BE2C (cell line): ENCODE measurements at places on chromosomes 16 and 17.

- DNase-seq: peak; percentile 66
Observed at GRCh38 chr17:78144736-78145641, 1.2 kb upstream of the C17orf99 start.

- DNase-seq: no peak
Observed at GRCh38 chr17:14198575-14198974, 38.1 kb downstream of the CDRT15 start.

GRCh38 chr17:65956814-65957213 lies 235.1 kb downstream of the CEP112 start:
- no peak for DNase-seq

- DNase-seq: peak; percentile 79
Observed at GRCh38 chr16:70454222-70455034, at the start of gene FCSK. FCSK (plus strand) TSS chr16:70454595; CDS start chr16:70463191, 8,596 bp downstream.

DNA sequence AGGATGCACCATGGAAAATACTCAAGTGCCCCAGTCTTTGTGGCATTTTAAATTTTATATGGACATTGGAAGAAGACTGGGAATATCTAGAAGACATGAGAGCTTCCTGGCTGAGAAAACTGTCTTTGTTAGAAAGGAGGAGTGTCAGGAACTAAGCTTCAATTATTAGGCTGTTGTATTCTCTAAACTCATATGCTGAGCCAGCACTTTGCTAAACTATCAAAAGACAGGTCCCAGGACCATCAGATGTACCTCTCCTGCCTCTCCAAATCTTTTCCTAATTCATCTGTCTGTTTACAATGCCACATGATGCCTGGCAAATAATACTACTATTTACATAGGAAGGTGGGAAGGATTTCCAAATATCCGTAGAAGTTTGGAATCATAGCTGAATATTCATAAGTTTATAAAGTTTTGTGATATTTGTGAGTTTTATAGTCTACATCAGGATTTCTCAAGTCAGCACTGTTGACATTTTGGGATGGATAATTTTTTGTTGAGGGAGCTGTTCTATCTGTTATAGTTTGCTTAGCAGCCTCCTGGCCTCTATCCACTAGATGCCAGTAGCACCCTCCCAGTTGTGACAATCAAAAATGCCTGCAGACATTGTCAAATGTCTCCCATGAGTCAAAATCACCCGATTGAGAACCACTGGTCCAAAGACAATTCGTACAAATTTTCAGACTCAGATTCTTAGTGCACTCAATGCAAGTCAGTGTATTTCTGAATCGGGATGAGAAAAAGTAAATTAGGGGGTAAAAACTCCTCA lies 61.2 kb upstream of the NETO2 start:
- no peak for DNase-seq

DNA sequence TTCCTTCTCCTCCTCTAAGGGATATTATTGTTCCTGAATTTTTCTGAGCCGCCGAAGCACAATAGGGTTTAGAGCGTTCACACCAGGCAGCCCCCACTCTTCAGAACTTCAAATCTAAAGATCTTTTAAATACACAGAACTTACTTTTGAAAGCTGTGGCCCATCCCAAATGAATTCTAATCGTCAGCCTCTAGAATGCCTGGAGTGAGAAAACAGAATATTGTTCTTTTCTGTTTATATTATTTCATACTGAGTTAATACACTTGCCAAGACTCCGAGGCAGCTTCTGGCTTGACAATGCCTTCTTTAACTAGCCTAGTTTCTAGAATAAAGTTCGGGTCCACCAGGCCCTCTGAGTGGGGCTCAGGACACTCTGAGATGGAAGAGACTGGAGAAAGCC lies 405.6 kb downstream of the WWOX start:
- no peak for DNase-seq

DNA sequence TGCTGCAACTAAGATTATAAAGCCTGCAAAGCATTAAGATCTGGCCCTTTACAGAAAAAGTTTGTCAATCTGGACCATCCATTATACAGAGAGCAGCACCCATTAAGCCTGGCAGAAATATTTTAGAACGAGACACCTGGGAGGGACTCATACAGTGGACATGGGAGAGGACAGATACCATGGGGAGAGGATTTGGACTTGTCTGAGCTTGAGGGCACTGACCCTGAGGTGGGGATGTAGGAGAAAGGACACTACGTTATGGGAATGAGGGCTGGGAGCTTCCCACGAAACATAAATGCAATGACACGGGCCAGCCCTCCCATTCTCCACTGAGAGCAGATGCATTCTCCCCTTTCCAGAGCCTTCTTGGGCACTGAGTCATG lies 6.2 kb downstream of the RUSF1 start:
- no peak for DNase-seq

- no peak for DNase-seq
Observed at GRCh38 chr17:27608328-27609230, 22.4 kb upstream of the LGALS9 start.

DNA sequence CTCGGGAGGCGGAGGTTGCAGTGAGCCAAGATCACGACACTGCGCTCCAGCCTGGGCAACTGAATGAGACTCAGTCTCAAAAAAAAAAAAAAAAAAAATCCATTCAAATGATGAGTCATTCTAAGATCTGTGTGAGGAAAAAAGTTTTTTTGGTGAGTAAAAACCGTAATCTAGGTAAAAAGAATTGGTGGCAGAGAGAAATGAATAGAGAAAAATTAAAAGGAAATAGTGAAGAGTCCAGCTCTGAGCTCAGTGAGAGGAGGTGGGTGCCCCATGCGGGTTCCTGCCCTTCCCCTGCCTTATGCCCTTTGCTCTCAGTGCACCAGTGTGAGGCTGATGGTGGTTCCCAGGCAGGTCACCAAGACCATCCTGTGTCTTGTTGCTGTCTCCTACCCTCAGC lies 20.9 kb downstream of the GAN start:
- DNase-seq: no peak

- no peak for DNase-seq
Observed at GRCh38 chr17:65742403-65743307, 181.2 kb upstream of the AXIN2 start.

GRCh38 chr16:86396422-86396821 lies 113.9 kb upstream of the FOXF1 start:
- peak; percentile 26 for DNase-seq

- DNase-seq: no peak
Observed at GRCh38 chr17:51445946-51446345, 185.6 kb downstream of the UTP18 start.

DNA sequence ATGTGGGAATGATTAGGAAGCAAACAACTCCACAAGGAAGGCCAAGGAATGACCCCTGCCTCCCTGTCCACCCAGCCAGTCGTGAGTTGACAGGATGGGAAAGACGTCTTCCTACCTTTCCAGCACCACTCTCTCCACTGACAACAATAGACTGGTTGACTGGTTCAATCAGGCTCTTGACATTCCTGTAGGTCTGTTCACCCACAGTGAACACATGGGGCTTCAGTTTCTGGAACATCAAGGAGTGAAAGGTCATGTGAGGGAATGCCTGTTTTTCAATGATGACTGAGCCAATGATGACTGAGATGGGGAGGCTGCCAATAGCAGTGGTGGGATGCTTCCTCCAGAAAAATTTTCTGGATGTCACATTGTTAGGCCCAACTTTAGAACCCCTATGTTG lies 9.6 kb downstream of the MYO19 start:
- DNase-seq: no peak

GRCh38 chr16:54253118-54253517 lies 33.5 kb downstream of the IRX3 start:
- DNase-seq: no peak

DNA sequence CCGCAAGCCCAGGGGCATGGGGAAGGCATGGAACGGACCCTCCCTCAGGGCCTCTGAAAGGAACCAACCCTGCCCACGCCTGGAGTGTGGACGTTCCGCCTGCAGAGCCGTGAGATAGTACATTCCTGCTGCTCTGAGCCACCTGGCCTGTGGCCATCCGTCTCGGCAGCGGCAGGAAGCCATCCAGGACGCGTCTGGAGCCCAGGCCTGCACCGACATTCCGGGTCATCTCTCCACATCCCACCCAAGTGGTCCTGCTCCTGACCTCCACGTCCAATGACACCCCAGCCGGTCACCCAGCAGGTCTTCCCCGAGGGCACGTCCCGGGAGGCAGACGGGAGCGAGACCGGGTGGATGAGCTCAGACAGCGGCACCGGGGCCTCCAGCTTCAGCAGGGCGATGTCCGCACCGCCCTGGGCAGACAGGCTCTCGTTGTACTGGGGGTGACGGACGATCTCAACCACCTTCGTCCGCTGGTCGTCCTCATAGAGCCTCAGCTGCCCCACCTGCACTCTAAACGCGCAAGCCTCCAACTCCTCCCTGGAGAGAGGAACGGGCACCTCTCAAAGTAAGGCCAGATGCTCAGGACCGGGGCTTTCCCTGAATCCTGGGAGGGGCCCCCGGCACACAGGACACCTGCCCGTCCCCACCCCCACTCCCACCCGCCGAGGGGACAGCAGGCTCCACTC lies 21.3 kb upstream of the UBE2I start:
- DNase-seq: no peak

- DNase-seq: no peak
Observed at GRCh38 chr16:13134836-13135235, 233.4 kb downstream of the SHISA9 start.

DNA sequence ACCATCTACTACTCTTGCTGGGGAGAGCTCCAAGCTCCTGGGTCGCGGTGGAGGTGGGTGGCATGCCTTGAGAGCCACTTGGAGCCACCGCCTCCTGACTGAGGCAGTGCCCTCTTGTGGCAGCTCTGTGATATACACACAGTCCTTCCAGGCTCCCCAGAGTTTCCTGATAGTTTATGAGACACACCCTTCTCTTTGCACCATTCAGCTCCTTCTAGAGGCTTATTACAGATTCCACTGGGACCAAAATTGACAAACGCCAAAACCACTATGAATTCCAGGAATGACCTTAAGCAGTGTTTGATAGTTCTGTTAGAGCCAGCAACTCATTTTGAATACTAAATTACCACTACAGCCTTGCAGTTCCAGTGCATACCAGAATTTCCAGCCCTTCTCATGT lies 170.1 kb upstream of the CDH13 start:
- DNase-seq: peak; percentile 26

DNA sequence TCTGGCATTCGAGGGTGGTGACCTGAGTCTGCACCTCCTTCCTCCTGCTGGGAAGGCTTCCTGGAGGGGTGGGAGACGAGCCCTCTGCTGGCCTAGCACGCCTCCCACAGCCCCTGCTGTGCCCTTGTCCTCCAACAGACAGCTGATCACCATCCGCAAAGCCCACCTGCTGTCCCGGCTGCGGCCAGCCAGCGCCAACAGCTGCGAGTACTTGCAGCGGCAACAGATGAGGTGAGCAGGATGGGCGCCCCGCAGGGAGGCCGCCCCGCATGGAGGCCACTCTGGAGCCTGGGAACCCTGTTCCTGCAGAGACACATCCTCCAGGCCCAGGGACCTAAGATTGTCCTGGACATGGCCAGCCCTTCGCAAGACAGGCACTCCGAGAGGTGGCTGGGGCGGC lies 21.6 kb downstream of the UBALD1 start:
- DNase-seq: no peak

DNA sequence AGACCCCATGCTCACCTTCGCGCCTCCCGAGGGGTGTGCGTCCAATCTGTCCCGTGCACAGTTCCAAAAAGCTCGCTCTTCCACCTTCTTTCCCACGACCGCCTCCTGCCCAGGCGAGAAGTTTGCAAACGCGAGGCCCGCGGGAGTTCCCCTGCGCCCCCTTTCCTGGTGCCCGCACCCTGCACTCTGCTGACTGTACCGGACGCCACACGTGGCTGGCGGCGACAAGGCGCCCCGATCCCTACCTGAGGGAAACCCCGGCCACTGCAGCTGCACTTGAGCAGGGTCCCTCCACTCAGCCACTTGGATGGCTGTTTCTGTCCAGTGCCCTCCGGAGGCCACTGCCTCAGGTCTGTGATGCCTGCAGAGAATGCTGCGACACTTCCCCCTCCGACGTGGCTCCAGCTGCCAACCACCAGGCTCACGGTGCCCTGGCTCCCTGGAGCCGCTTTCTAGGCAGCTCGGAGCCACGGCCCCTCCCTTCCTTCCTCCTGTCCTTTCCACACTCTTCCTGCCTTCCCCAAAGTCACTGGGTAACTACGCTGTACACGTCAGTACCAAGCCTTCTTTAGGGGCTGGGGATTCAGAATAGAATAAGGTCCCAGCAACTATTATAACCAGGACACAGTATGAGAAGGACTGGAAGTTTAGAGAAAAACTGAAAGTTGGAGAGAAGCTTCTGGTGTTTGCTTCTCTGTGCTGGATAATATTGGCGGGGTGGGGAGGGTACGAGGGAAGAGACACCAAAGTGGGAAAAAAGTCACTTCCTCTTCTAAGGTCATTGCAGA lies at the start of gene MLKL:
Gene MLKL (minus strand): TSS at position 425 of the 788 bp plus-strand sequence. CDS start 5,105 bp downstream, outside the sequence.
- DNase-seq: peak; percentile 48

GRCh38 chr17:40093580-40094201 lies 6.7 kb downstream of the NR1D1 start:
- DNase-seq: no peak

DNA sequence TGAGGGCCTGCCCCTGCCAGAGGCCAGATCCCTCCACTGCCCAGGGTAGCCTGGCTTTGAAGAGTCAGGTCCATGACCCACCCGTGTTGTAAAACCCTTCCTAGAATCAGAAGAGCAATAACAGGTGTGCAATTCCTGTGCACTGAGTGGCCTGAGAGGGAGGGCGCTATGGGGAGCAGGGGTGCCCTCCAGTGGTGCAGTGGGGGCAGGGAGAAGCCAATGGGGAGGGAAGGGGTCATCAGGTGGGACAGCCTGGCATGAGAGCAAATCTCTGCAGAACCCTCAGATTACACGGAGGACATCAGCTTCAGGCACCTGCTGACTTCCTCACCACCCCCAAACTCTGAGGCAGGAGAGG lies 72.9 kb upstream of the ZNF469 start:
- no peak for DNase-seq

DNA sequence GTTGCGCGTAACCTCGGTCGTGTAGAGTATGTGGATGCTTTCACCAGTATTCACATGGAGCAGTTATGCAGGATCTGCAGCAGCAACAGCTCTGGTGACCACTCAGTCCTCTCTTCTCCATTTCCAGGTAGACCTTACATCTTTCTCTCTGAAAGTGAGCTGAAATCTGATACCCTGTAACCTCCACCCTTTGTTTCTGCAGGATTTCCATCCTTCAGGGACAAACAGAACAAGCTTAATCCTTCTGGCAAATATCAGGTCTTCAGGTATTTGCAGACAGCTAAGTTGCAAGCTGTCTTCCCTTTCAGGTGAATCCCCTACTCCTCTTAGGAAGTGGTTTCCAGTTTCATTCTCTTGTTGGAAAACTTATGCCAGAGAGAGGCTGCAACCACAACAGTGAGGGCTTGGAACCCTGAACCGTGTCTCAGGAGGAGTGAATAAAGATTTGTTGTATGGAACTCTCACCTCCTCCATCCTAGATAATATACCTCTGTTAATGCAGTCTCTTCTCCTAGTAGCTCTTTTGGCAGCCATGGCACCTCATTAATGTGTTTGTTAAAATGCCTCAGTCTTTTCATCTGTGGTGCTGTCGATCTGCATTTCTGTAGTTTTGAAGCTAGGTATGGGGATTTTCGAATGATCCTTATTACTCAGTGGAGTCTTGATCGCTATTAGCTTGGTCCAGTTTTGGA lies 172.5 kb downstream of the PRKCA start:
- DNase-seq: no peak

- DNase-seq: no peak
Observed at GRCh38 chr16:72937360-72937759, 110.6 kb downstream of the ZFHX3 start.

- no peak for DNase-seq
Observed at GRCh38 chr16:31427441-31428278, 500 bp downstream of the COX6A2 start.

- no peak for DNase-seq
Observed at GRCh38 chr17:8927395-8927794, 38.1 kb downstream of the PIK3R5 start.
